Muscle of leg (tissue), 16 donors: ENCODE measurements at places on chromosomes 13 and 19. TPM values are rescaled to one million over a fixed set of nuclear protein-coding genes. Genes with fewer than 3 reads are reported as not detected.

DNA sequence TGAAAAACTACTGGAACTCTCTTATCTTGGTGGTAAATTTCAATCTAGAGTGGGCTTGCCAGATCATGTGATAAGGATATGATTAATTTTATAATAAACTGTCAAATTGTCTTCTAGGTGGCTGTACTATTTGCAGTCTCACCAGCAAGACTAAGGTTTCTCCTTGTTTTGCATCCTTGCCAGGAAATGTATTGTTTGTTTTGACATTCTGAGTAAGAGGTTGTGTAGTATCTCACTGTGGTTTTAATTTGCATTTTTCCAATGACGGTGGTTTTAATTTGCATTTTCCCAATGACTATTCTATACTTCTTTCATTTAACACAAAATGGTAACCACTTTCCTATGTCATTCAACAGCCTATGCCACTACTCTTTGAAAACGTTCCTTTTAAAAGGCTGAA is 2.0 kb downstream of the CAB39L start:
- DNase-seq = no peak

- DNase-seq = peak; percentile 85
Measured at GRCh38 chr19:11203194-11204075, 6.1 kb upstream of the KANK2 start.

GRCh38 chr19:38819231-38819920 is 6.6 kb upstream of the LGALS4 start:
- DNase-seq = peak; percentile 27

DNA sequence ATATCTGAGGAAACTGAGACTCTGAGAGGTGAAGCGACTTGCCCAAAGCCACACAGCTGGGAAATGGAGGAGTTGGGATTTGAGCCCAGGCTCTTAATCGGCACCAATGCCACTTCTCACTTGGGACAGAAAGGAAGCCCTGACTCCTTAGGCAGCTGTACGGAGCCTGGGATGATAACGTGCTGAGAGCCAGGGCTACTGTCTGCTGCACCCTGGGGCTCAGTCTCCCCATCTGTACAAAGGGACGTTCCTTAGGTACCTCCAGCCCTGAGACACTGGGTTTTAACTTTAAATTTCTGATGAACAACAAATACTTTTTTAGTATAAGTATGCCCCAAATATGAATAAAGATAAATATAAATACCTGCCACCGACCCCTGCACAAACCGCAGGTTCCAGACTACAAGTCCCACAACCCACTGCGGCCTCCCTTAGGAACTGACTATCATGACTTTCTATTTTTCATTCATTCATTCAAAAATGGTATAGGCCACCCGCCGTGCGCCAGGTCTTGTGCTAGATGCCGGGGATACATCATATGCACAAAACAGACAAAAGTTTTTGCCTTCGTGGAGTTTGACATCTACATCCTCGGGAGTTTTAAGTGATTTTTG is 776 bp upstream of the NCLN start:
- no peak for DNase-seq

The ANGPTL8 gene
- 0.44 TPM for total RNA-seq

The PSG11 gene
- 0.75 TPM for total RNA-seq

DNA sequence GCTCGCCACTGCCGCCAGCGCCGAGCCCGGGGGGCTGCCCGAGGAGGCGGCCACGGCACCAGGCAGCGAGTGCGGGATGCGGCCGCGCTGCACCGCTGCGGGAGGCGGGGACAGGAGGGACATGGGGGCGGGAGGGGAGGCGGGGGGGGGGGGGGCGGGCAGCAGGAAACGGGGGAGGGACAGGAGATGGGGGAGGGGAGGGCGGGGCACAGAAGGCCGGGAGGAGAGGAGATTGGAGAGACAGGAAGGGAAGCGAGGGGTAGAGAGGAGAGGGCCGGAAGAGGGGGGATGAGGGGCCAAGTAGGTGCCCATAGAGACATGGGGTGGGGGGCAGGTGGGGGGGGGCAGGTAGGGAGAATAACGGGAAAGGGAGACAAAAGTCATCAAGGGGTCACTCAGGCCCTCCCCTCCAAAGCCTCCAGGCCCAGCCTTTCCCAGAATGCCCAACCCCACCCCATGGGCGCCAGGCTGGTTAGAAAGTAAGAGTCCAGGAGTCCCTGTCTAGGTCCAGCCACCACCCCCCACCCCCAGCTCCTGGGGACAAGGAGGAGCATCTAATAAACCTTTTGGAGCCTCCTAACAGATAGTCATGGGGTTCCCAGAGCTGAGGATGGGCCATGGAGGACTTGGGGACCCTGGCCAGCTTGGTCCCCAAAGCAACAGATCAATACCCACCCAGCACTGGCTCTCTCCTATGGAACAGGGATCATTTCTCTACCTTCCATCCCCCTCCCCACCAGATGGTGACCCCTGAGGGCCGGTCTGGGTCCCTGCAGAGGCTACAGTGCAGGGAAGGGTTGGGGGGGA is 9.5 kb downstream of the NR2F6 start:
- no peak for DNase-seq

DNA sequence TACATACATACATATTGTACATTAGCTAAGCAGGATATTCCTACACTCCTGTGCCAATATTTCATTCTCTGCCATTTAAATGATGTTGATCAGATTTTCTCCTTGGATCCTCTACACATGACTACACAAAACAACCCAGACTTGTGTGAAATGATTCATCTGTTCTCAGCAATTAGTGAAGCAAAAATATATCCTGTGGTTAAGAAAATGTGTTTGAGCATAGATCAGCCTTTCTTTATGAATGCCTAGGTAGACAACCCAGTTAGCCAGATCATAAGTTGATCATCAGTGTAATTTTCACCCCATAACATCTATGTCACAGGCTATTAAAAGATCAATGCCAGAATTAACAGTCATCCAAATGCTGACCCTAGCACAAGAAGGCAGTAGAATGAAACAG is 275.2 kb upstream of the EDNRB start:
- no peak for DNase-seq

The CLIP3 gene
- 2.9 TPM for total RNA-seq

GRCh38 chr19:36140304-36141038 is 605 bp downstream of the CAPNS1 start:
- peak; percentile 85 for DNase-seq

- DNase-seq = no peak
Measured at GRCh38 chr13:105952233-105952972, 583.1 kb downstream of the EFNB2 start.

DNA sequence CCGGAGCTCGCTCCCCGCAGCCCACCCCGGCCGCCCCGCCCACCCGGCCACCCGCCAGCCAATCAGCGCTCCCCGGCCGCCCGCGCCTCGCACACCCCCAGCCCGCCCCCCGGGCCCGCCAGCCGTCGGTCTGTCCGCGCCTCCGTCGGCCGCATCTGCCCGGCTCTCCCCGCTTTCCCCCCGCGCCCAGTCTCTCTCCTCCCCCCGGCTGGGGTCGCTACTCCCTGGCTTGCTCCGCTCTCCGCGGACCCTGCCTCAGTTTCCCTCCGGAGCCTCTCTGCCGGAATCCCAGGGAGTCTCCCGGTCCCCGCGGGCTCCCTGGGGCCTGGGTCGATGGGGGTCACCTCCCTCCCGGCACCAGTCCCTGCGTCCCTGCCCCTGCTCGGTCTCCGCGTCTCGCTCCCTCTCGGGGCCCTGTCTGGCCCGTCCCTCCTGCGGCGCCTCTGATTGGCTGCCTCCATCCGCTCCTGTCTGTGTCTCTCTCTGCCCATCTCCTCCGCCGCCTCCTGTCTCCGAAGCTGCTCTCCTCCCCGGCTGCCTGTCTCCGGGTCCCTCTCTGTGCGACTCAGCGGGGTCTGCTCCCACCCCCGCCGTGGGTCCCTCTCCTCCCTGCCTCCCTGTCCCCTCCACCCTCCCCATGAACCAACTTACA is 484 bp downstream of the IL11 start:
- peak; percentile 56 for DNase-seq

GRCh38 chr13:21934284-21934683 is 263.4 kb downstream of the FGF9 start:
- DNase-seq = no peak

DNA sequence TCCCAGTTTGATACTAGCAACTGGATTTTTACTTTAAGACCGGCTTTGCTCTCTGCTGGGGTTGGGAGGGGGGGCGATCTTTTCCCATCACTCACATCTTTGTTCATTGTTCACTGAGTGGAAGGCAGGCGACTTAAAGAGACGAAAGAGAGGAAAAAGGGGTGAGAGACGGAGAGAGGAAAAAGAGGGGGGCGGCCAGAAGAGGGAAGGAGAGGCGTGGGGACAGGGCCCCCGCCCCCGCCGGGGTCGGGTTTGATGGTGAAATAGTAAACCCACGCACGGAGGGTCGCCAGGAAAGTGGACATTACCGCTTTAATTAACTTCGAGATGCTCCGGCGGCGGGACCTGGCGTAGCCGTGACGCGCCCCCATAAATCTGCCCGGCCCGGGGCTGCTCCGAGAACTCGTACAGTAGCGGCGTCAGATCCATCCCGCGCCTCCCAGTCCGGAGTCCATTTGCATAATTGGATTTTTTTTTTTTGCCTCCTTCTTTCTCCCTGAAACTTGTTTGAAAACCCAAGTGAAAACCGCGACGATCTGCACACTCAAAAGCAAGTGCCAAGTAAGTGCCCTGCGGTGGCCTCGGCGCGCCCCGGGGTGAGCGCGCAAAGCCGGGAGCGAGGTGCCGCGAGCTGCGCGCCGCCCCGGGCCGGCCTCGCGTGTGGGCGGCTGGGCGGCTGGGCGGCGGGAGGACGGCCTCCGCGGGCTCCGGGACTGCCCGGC is 143.9 kb upstream of the ZNF536 start:
- DNase-seq = peak; percentile 29

The AMH gene
- 4.0 TPM for total RNA-seq

- DNase-seq = peak; percentile 1
Measured at GRCh38 chr13:87356314-87356713, 314.9 kb upstream of the SLITRK5 start.

The HSPB6 gene
- 46.7 TPM for total RNA-seq

- peak; percentile 92 for DNase-seq
Measured at GRCh38 chr13:26442541-26442940, 114.9 kb upstream of the WASF3 start.

DNA sequence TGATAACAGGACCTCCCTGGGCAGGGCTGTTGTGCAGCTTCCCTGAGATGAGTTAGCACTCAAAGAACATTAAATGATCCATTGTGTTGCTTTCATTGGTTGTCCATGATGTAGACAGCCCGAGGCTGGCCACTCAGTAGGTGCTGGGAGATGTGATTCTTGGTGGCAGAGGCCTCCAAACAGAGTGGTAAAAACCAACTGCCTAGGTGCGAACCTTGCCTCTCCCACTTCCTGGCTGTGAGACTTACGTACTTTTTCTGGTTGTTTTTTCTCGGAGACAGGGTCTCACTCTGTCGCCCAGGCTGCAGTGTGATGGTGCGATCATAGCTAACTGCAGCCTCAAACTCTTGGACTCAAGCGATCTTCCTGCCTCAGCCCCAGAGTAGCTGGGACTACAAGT is 6.2 kb downstream of the SARS2 start:
- DNase-seq = no peak

DNA sequence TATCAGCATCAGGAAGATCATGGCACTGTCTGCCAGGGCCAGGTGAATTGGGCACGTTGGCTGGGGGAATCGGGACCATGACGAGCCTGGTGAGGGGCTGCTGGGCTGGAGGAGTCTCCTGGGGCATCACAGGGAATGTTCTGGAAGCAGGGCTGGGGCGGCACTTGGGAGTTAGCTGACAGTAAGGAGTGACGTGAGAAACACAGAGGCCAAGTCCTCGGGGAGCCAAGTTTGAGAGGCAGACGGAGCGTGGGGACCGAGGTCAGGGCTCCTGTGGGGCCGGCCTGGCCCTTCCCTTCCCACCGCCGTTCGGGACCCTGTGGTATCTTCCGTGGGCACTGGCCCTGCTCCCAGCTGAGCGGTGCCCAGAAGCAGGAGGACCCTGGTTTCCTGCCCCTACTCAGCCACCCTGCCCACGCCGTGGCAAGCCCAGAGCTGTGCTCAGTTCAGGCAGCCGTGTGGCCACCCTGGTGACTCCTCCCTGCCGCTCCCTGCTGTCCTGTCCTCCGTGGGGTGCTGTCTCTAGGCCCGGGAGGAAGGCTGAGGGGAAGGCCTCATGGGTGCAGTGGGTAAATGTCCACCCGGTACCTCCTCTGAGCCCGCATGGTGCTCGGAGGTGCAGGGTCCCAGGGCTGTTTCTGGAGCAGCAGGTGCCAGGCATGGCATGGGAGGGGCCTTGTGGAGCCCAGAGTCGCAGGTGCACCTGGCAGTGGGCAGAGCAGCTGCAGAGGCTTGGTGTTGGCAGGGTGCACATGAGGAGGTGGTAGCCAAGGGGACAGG is 25.2 kb downstream of the CRTC1 start:
- DNase-seq = no peak

- DNase-seq = no peak
Measured at GRCh38 chr13:40172149-40172591, 494.3 kb downstream of the FOXO1 start.

GRCh38 chr13:24360106-24360505 is 50.7 kb downstream of the C1QTNF9 start:
- DNase-seq = no peak

DNA sequence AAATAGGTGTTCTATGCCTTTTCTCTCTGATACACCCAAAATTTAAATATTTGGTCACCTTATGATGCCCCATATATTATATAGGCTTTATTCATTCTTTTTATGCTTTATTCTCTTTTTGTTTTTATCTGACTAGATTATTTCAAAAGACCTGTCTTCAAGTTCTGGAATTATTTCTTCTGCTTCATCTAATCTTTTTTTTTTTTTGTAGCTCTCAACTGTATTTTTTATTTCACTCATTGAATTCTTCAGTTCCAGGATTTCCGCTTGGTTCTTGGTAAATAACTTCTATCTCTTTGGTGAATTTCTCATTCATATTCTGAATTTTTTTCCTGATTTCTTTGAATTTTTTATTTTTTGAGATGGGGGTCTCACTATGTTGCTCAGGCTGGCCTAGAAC is 3.9 kb upstream of the CLEC4M start:
- no peak for DNase-seq

DNA sequence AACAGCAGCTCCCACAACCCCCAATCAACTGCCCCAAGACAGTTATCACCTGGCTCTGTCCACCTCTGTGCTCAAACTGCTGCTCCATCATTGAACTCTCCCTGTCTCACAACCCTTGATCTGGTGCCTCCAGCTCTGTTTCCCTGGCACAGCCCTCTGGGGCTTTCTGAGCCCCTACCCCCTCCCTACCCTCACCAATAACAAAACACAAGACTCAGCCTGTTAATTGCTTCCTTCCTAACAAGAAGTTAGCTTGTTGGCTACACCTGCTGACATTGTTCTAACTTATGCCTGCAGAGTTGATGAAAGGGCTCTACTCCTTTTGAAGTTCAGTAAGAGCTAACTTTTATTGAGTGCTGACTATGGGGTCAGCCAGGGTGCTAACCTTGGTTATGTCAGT is 99.4 kb upstream of the FNDC3A start:
- DNase-seq = no peak

The VSIG10L gene
- total RNA-seq = 0.49 TPM

The SYT5 gene
- total RNA-seq = not detected

The DAPK3 gene
- total RNA-seq = 51.2 TPM

The DOCK6 gene
- total RNA-seq = 23.7 TPM

DNA sequence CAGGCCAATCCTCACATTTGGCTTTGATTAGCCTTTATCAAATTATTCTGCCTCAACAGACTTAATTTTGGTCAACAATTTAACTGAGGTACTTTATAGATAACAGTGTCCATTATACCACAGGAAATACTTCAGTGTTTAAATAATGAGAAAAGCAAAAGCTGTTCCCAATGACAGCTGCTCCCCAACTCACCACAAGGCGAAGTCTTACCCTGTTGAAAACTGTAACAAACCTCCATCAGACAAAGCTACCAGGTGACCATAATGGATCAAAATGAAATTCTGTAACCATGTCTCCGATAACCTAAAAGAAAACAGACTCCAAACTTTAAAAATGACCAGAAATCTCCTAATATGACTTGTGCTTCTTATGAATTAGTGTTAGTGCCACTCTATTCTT is 50.3 kb downstream of the ZNF44 start:
- no peak for DNase-seq

The ERF gene
- 17.3 TPM for total RNA-seq
